Umbilical cord (tissue), 2 donors: ENCODE measurements at places on chromosomes 3 and 15.
A peak's percentile ranks its signal among the peaks of the same experiment; 100 is the strongest.

DNA sequence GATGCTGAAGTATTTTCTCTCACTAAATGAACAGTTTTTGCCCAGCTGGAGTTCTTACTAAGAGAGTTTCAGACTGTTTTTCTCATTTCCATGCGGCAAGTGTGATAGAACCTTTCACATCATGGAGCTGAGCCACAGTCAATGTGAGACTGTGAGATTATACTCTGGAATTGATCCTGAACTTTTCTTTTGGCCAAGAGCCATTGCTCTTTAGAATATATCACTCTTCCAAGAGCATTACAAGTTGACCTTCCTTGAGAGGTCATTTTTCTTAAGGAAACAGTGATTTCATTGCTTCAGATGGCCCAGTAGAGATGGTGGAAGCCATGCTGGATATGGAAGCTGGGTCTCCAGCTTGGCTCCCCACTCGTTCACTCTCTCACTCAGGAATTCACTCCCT, 212.9 kb upstream of the UMPS start:
- DNase-seq, result no peak

- DNase-seq, result no peak
Measured at GRCh38 chr3:149673393-149673792, 15.6 kb upstream of the WWTR1 start.

DNA sequence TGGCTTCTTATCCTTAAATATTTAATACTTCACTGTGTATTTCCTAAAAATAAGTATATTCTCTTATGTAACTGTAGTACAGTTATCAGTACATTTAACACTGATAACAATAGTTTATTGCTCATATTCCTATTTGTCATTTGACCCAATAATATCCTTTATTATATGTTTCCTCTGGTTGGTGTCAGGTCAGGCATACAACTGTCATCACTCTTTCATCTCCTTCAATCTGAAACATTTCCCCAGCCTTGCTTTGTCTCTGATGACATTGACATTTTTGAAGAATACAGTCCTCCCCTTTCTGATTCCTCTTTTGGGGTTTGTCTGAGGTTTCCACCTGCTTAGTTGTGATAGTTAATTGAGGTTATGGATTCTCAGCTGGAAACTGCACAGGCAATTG, 27.8 kb downstream of the PLEKHO2 start:
- DNase-seq, result no peak

GRCh38 chr3:159941038-159942000, 47.3 kb upstream of the IL12A start:
- no peak for DNase-seq

- no peak for DNase-seq
Measured at GRCh38 chr3:180530276-180530675, 71.7 kb upstream of the TTC14 start.

DNA sequence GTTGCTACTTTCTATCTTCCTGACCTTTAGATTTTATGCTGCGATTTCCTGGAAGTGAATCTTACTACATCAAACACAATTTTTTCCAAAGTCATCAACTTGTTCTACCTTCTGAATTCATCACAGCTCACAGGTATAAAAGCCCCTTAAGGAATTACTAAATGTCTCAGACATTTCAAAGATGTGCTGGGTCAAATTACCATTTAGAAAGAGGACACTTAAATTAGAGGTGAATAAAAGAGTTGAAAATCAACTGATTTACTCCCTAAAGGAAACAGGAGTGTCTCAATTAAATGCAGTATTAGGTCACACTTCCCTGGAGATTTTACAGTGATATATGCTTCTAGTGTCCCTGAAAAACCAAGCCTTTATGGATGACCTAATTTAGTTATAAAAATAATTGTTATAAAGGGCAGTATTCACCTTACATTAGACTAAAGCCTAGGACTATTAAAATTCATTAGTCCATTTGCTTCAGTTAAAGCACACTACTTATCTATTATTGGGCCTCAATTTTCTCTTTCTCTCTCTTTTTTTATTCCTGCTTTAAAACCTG, 128.8 kb downstream of the GMNC start:
- DNase-seq, result no peak

- DNase-seq, result peak; percentile 59
Measured at GRCh38 chr3:25783661-25784512, 644 bp upstream of the NGLY1 start.

DNA sequence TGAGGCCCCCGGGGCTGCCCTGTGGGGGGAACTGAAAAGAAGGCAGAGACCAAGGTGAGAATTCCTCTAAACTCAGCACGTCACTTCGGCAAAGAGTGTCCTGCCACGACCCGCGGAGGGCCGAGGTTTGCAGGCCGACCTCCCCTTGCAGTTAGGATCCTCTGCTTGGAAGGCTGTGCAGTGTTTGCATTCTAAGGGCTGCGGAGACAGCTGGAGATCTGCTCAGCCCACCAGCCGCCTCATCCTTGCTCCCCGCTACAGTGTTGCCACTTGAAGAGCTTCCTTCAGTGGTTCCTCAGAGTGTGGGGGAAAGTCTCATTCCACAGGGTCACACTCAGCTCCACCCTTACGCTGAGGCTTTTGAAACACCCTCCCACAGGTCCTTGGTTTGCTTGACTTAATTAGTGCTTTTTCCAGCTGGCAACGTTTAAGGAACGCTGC, 10.8 kb downstream of the SLC51A start:
- no peak for DNase-seq

GRCh38 chr15:67917636-67918035, 77.8 kb upstream of the RNU6-1 start:
- peak; percentile 42 for DNase-seq
